ENCODE measurements at places on chromosomes 1 and 21.

DNA sequence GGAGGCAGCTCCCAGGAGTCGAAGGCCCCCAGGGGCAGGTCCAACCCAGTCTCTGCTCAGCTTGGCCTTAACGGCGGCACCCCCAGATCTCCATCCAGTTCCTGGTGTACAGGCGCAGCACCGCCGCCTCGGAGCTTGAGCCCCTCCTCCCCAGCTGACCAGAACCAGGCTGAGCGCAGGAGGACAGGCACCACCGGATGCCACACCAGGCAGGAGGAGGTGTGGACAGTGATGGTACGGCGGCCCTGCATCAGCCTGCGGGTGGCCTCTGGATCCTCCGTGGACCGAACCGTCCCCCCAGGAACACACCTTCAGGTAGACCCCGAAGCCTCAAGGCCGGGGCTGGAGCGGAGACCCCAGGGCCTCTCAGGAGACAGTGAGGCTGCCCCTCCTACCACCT is 16.4 kb downstream of the SLC66A1 start:
- no peak for DNase-seq

DNA sequence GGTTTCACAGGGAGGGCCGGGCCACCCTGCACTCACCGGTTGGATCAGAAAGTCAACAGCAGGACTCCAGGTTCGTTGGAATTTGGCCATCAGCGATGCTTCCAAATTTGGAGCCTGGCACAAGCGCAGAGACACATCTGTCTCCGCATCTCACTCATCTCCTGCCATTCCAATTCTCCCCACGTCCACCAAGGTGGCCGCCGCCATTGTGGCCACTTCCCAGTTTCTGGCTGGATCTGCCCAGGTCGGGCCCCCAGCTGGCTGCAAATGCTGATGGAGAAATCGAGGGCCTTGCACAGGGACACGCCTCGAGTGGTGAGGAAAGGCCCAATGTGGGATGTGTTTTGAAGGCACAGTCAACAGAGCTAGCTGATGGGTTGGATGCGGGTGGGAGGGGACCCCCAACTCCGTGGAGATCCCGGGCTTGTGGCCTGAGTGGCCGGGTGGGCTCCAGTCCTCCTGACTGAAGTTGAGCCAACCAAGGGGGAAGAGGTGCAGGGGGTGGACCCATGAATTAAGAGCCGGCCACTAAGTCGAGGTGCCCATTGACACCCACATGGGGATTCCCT is 102.7 kb downstream of the CRYAA start:
- DNase-seq, result no peak

DNA sequence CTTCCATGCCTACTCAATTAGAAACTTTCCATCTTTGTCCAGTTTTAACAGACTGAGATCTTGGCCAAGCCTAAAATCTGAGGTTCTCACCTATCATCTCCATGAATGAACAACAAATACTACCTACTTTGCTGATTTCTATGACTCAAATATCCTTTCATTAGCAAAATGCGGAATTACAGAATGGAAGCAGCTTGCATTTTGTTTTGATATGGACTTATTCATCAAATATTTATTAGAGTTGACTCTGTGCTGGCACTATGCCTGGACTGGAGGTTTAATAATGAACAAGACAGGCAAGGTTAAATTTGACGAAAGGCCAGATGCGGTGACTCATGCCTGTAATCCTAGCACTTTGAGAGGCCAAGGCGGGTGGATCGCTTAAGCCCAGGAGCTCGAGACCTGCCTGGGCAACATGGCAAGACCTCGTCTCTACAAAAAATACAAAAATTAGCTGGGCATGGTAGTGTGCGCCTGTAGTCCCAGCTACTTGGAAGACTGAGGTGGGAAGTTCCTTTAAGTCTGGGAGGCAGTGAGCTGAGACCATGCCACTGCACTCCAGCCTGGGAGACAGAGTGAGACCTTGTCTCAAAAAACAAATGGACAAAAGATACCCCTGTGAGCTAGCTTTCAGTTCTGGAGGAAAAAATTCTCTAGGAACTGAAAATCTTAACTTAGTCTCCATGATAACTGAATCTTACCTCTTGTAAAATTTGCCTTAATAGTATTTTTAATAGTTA is 29.4 kb upstream of the SOD1 start:
- peak; percentile 30 for DNase-seq

- DNase-seq, result no peak
Observed at GRCh38 chr1:41483001-41483850, 1.3 kb downstream of the EDN2 start.

DNA sequence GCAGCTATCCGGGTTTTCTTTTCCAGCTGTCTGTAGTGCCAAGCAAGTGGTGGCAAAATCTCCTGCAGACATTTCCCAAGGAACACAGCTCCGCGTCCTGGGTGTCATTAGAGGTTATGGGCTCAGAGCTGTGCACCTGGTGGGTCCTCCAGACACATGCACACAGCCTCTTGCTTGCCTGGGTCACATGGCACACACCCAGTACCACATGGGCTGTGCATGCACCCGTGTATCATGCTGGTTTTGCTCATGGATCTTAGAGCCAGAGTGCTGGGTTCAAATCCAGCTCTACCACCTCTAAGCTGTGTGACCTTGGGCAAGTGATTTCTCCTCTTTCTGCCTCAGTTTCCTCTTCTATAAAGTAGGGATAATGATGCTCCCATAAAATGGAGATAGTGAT is 61.7 kb downstream of the ALPL start:
- no peak for DNase-seq

DNA sequence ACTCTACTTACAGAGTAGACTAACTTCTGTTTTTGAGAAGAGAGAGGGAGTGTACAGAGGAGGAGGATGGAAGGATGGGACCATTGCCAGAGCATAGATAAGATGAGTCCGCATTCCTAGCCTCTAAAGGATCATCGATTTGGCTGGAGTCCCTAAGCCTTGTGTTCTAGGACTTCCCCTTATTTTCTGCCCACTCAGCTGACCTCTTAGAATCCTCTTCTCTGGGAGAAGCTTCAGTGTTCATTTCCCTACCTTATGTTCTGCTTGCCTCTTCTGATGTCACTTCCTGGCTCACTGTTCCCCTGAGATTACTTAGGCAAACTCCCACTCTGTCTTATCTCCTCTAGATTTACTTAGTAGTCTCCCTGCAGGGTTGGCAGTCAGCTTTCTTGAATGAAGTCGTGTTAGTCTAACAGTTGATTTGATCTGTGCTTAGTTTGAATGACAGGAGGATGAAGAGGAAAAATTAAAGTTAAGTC is 156.7 kb downstream of the SYT2 start:
- peak; percentile 50 for DNase-seq

DNA sequence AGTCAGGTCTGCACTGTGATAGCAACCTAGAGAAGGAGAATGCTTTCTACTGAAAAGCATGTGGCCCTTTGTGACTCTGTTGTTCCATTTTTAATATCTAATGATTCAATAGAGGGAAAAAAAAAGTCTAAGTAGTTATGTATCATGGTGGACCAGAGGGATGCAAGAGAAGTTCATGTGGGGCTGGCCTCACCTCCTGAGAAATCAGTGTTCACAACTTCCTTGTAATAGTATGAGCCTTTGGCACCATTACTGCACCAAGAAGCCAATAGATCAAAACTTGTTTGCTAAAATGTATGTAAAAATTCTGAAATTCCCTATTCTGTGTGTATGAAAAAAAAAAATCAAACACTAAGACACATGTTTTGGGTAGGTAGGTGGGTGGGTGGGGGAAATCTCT is 5.0 kb downstream of the ZBTB17 start:
- no peak for DNase-seq

DNA sequence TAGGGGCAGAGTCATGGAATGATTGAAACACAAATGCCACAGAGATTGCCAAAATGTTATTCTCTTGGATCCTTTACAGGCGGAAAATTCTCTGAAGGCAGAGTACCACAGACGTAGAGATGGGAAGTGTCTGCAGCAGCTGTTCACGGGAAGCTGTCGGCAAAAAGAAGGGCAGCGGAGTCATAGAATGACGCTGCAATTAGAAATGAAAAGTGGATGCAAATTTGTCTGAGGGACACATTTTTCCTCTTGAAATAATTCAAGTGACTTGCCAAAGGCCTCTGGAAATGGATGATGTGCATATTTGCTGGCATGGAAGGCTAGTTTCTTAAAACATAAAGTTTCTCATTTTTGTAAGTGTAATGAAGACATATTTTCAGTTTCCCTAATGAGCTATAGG is 77.5 kb upstream of the PLD5 start:
- no peak for DNase-seq

DNA sequence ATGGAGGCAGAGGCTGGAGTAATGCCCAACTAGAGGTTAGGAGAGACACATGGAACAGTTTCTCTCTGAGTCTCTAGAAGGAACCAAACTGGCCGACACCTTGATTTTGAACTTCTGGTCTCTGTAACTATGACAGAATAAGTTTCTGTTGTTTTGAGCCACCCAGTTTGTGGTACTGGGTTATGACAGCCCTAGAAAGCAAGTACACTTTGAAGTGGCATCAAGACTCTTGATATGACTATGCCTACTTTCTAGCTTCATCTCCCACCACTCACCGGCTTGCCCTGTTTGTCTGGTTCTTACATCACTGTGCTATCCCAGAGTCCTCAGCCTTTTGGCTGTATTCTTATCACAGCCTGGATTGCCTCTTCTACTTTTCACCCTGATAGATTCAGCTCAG is 230.3 kb upstream of the USP24 start:
- no peak for DNase-seq

DNA sequence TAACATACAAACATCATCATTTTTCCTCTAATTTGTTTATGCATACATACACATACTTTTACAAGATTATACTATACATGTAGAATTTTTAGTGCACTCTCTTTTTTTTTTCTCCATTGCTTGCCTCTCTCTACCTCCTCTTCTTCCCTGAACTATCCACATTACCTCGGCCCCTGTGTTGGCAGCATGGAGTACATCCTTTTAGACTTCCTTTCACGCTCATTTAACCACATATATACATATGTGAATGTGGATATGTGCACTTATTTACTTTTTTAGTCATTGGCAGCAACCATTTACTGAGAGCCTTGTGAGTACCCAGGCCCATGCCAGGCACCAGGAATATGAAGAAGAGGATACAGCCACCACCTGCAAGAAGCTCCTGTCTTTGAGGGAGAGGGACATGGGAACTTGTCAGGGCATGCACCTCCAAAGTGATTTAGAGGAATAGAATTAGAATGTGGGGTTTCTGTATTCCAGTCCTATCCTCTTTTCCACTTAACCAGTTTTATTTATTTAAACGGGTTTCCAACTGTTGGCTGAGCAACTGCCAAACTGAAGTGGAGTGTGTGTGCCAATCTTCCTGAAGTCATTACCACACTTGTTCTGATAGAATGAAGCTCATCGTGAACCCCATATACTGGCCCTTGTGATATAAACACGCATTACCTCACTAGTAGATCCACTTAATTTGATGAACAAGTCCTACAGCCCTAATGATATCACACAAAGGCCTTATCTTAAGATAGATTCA is 212.6 kb downstream of the TNR start:
- DNase-seq, result no peak

All from GM23248 (cell line).